RWPE1 (cell line): ENCODE measurements at places on chromosomes 7 and 10.
A peak's percentile ranks its signal among the peaks of the same experiment; 100 is the strongest.

- no peak for DNase-seq
Measured at GRCh38 chr7:2138146-2138765, 94.5 kb downstream of the MAD1L1 start.

GRCh38 chr7:132280335-132280734 is 295.9 kb downstream of the PLXNA4 start:
- DNase-seq: no peak

DNA sequence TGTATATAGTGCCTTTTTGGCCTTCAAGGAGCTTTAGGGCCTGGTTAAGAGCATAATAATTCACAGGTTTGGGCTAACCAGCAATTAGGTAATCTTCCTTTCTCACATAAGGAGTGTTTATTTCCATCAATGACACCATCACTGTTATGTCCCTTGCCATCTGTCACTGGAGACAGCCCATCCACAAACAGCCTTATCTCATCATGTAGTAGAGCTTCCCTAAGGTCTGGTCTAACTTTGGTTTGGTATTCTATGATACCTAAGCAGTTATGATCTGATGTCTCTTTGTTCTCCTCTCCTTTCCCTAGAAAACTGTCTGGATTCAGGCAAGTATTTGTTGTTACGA is 26.4 kb downstream of the MAPK8 start:
- DNase-seq: no peak

DNA sequence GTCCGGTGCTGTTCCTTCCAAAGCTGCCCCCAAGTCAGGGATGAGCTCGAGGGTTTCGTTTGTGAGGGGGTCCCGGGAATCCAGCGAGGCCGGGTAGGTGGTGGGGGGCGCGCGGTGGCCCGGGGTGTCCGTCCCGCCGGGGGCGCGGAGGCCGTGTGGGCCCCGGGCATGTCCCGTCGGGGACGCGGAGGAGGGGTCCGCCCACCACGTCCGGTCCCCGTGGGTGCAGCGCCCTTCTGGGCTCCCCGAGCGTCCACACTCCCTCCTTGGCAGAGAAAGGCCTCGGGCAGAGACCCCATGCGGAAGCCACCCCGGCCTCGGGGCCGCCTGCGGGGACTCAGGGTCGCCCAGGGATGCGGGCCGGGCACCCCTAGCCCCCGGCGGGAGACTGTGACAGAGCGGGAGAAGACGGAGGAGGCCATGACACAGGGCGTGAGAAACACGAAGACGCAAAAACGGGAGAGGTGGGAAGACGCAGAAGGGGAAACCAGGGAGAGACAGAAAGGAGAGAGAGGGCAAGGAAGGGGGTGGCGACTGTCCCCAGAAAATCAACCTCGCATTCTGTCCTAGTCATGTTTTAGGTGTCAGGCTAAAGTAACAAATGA is 640 bp upstream of the ZNF425 start:
- peak; percentile 27 for DNase-seq

- no peak for DNase-seq
Measured at GRCh38 chr7:149708026-149708425, 65.4 kb downstream of the ZNF467 start.

DNA sequence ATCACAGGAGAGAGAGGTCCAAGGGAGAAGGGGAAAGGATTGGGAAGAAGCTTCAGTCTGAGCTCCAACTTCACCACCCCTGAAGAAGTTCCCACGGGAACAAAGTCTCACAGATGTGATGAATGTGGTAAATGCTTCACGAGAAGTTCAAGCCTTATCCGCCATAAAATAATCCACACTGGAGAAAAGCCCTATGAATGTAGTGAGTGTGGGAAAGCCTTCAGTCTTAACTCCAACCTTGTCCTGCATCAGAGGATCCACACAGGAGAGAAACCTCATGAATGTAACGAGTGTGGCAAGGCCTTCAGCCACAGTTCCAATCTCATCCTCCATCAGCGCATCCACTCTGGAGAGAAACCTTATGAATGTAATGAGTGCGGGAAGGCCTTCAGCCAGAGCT is 16.0 kb upstream of the ZSCAN21 start:
- no peak for DNase-seq

- no peak for DNase-seq
Measured at GRCh38 chr10:99698504-99699080, 33.3 kb downstream of the COX15 start.

DNA sequence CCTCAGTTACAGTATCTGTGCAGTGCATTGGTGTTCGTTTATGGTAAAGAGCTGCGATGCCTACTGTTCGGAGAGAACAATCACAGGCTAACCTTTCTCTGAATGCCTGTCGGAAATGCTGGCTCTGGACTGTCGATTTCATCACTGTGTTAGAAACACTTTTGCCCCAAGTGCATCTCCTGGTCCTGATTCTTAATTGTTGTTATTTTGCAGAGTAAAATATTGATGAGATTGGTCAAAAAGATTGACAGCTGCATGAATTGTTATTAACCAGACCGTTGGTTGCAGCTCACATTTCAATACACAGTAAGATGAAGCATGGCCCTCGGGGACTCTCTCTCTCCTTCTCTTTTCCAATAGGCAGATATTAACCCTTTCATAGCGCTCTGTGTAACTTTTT is 557.4 kb upstream of the ADARB2 start:
- DNase-seq: no peak

GRCh38 chr7:34622182-34622581 is 35.8 kb upstream of the NPSR1 start:
- no peak for DNase-seq

DNA sequence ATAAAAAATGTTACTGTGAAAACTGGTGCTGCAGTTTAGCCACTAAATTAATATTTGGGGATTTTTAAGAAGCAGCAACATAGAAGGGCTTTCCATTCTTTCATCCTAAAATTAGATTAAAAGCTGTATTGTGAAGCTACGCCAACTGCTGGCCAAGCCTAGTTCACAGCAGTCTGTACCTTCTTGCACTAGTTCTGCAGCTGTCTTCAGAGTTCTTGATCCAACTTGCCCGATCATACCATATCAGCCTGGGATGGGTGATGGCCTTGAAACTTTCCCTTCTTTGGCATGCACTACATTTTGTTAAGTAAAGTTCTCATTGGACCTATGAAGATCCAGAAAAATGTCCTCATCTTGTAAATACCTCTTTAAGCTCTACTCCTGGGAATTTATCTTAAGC is 20.3 kb upstream of the PANK1 start:
- DNase-seq: peak; percentile 51

GRCh38 chr10:49289480-49289879 is 9.5 kb upstream of the C10orf71 start:
- DNase-seq: no peak

- no peak for DNase-seq
Measured at GRCh38 chr10:29543715-29544114, 91.1 kb downstream of the SVIL start.

DNA sequence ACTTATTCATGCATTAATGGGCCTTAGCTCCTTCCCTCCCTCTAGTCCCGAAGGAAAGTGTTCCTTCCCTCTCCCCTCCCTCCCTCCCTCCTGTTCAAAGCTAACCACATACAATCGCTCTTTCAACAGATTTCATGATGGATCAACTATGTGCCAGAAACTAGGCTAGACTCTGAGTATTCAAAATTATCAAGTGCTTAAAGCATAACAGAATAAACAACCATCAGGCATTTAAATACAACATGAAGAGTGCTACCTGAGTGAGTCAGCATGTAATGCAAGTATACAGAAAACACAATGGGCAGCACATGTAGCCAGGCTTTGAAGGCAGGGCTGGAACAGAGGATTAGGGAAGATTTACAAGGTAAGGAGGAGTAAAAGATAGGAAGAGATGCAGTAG is 11.3 kb downstream of the CHCHD3 start:
- no peak for DNase-seq

GRCh38 chr10:91190876-91191583 is 29.4 kb upstream of the PCGF5 start:
- no peak for DNase-seq

GRCh38 chr7:143408686-143409561 is at the start of gene EPHA1:
EPHA1 (minus strand) TSS chr7:143408856; CDS start chr7:143408805, 51 bp downstream.
- peak; percentile 92 for DNase-seq

DNA sequence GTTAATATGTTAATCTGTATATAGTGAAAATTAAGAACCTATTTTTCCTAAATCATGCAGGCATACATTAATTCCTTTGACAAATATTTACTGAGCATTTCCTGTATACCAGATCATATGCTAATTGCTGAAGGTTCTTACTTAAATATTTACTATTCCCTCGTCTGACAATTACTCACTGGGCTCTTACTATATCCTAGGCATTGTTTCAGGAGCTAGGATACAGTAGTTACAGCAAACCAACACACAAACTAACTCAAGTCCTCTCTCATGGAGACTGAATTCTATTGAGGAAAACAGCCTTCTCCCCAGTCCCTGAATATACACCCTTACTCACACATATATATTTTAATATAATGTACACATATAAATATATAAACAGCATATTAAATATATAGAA is 786.0 kb downstream of the NRG3 start:
- no peak for DNase-seq

- DNase-seq: no peak
Measured at GRCh38 chr7:152998420-152998819, 238.9 kb downstream of the ACTR3B start.

DNA sequence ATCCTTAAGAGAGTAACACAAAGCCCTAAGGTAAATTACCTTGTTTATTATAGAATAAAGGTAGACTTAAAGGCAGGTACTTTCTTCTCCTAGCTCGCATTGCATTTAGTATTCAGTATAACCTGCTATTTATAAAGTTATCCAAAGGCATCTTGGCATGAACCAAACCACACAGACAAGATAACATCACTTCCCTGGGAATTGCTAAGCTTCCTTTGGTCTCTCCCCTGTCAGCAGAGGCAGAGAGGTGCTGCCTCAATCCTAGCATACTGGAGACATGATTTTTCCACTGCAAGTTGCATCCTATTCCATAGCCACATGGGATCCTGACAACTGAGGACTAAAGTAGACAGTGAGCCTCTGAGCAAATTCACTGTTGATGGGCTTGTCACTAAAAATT is 101.7 kb upstream of the IL6 start:
- DNase-seq: no peak

DNA sequence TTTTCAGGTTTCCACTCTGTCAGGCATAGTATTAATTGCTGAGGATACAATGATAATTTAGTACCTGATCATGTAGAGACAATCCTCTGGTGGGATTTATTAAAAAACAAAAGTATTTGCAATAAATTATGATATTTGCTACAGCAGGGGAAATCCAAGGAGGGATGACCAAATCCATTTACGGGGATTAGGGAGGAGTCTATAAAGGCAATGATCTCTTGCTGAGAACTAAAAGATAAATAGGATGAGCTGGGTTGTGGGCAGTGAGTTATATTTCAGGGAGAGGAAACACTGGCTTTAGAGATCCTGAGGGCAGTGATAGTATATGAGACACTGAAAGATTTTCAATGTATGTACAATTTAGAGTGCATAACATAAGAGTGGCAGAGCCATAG is 305.5 kb downstream of the GPR37 start:
- no peak for DNase-seq

- DNase-seq: no peak
Measured at GRCh38 chr10:11152801-11153200, 135.1 kb downstream of the CELF2 start.

DNA sequence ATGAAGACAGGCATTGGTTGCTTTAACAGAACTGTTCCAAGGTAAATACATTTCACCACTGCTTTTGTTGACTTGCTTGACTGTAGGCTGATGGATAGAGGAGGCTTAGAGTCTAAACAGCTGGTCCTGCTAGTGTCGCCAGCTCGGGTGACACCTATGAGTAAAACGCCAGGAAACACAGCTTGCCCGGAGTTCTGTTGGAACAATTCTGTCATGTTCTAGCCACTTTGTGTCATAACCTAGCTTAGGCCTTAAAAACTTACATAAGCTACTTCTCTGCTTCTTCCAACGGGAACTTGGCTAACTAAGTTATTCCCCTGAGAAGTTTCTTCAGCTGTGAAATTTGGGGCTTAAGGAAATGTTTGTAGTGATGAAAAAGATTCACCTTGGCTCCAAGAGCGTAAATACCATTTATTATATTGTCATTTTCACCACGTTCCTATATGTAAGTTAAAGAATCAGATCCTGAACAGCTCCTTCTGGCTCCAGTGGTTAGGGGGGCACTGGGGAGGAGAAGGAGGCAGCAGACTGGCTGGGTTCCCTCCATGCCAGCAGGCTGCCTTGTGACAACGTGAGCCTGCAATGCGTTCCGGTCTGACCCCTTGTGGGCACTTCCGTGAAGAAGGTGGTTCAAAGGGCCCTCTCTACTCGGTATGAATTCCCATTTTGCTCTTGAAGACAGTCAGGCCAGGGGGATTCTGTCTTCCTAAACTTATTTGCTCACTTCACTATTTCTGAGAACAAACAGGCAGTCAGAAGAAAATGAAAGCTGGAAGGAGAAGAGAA is 253.2 kb downstream of the BMPER start:
- DNase-seq: no peak

DNA sequence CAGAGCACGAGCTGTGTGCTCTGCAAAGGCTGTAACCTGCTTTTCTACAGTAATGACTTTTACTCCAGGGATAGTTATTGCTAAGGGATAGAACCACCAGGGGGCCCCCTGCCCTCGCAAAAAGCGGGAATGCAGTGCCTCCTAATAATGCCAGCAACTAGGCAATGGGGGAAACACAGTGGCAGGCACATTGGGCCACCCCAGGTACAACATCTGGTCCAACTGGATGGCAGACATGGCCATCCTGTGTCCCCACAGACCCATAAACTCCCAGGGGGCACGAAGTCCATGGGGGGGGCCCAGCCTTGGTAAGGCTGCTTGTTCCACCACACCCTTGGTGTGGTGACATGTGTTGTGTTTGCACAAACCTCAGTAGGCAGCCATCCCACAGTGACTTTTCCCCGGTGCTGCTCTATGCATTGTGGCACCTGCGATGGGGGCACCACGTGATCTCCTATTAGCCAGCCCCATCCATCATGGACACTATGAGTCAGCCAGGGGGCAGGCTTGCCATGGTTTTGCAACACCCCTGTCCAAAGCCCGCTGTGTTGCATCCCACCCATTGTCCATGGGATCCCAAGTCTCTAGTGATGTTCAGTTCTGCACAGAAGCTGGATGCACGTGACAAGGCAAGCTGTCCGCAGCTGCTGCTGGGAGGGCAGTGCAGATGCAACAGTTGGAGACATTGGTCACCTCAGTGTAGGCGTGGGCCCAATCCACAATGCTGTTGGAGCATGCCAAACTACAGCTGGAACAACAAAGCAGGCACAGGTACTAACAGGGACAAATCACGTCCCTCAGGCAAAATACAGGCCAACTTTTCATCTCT is 84.0 kb downstream of the ANLN start:
- peak; percentile 51 for DNase-seq

- DNase-seq: no peak
Measured at GRCh38 chr10:26777686-26778085, 80.2 kb downstream of the PDSS1 start.

- no peak for DNase-seq
Measured at GRCh38 chr7:33836797-33837355, 68.5 kb upstream of the BMPER start.

DNA sequence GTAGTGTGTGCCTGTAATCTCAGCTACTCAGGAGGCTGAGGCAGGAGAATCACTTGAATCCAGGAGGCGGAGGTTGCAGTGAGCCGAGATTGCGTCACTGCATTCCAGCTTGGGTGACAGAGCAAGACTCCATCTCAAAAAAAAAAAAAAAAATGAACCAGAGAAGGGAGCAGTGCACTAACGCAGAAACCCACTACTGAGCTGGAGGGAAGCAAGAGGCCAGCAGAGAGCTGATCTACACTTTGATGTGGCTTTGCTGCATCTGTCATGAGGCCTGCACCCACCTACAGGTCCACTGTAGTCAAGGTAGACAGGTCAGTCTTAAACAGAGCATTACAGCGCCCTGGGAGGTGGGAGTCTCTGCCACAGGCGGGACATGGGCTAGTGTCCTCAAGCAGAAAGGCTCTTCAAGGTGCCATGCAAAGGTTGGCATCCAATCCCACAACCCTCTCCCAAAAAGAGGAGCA is 30.0 kb downstream of the MAT1A start:
- DNase-seq: no peak

GRCh38 chr10:129866894-129867293 is 97.2 kb downstream of the EBF3 start:
- no peak for DNase-seq
